ENCODE measurements at places on chromosomes 1 and 21.

- DNase-seq = no peak
Observed at GRCh38 chr1:46960250-46960649, 19.0 kb upstream of the CYP4A11 start.

DNA sequence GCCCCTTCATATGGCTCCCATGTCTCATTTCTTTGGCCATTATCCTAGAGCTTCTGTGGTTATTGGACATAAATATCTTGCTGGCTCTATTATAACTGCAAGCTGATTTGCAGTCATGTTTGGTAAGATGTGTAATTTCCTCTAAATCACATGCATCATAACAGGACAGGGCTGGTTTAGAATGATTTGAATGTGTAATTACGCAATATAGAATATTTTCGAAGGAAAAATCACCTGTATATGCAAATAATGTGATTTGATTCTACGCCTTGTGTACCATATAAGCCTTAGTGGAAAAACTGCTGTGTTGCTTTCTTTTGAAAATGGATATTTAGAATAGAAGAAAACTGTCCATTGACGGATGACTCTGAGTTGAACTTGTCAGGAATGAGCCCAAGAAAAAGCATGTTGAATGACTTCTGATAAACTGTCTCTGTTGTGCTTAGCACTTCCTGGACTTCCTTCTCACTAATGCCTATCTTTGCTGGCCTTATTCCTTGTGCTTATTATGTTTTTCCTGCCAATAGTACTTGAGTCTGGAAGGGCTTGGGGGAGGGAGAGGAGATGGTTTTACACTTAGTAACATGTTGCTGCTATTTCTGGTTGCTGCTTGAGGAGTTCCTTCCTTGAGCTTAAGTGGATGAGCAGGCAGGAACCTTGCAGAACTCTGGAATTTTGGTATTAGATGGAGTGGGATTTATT is 6.5 kb downstream of the CACHD1 start:
- no peak for DNase-seq

GRCh38 chr1:7501723-7502603 is 269.1 kb upstream of the VAMP3 start:
- no peak for DNase-seq

GRCh38 chr1:50112193-50112592 is 3.5 kb downstream of the ELAVL4 start:
- no peak for DNase-seq

Measured in erythroblast (primary cell).